ENCODE measurements at places on chromosomes 4 and X.

- DNase-seq = peak; percentile 2
Observed at GRCh38 chrX:115940888-115941332, 229.6 kb upstream of the AGTR2 start.

DNA sequence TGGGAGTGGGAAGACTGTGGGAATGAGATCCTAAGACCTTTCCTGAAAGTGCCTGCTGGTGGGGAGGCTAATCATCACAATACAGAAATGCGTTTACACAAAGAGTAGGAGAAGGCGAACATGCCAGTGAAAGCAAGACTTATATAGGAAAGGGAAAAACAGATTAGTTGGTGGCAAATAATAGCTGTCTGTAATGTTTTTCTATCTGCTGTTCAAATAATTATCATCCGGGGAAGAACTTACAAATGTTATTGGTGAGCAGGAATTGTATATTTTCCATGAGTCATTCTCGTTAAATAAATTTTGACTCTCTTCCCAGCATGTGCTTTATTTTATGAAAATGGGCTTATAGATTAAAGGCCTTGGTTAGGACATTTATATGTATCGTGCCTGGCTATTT lies 196.5 kb downstream of the ARHGAP10 start:
- DNase-seq = peak; percentile 52

DNA sequence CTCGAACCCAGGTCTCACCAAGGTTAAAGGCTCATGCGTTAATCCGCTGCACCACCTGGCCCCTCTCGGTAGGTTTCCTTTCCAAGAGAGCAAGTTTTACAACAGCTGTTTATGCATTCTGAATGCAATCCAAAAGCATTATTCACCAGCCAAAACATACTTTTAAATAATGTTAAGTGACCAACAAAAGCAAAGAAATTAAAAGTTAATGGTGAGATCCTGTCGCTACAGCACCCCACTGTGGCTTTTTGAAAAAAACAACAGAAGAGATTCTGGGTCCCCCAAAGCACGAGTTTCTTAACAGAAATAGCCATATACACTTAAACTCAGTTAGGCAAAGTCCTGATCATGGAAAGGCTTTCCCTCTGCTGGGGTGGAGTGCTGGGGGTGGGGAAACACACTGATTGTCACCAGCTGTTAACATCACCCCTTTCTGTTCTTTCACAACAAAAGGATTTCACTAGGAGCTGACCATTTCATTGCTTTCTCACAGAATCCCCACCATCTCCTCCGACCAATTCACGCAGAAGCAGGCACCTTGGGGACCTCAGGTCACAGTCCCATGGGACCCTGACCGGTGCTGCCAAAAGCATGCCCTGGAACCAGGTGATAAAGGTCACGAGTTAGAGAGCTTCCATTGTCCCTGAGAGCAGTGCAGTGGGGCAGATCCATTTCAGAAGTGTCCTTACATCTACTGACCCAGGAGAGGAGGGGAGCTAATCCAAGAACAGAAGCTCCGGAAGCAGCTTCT lies 51.2 kb downstream of the ZNF827 start:
- peak; percentile 56 for DNase-seq

GRCh38 chr4:143626134-143626911 lies 74.2 kb downstream of the FREM3 start:
- peak; percentile 62 for DNase-seq

- DNase-seq = no peak
Observed at GRCh38 chrX:125202591-125203248, 117.0 kb upstream of the TEX13C start.

DNA sequence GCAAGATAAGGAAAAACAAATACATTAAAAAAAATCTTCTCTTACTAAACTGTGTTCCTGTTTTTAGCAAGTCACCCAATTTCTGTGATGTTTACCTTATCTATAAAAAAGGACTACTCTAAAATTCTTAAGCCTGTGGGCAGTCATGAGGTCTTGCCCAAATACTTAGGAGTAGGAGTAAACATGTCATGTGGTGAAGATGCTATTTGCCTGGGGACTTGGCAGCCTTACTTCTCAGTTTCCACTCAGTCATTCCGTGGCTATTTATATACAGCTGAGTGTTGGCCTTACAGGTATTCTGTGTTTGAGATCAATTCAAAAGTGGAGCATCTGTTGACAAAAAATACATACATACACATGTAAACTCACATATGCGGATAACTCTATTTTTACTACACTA lies 89.9 kb upstream of the TLR2 start:
- DNase-seq = peak; percentile 12

DNA sequence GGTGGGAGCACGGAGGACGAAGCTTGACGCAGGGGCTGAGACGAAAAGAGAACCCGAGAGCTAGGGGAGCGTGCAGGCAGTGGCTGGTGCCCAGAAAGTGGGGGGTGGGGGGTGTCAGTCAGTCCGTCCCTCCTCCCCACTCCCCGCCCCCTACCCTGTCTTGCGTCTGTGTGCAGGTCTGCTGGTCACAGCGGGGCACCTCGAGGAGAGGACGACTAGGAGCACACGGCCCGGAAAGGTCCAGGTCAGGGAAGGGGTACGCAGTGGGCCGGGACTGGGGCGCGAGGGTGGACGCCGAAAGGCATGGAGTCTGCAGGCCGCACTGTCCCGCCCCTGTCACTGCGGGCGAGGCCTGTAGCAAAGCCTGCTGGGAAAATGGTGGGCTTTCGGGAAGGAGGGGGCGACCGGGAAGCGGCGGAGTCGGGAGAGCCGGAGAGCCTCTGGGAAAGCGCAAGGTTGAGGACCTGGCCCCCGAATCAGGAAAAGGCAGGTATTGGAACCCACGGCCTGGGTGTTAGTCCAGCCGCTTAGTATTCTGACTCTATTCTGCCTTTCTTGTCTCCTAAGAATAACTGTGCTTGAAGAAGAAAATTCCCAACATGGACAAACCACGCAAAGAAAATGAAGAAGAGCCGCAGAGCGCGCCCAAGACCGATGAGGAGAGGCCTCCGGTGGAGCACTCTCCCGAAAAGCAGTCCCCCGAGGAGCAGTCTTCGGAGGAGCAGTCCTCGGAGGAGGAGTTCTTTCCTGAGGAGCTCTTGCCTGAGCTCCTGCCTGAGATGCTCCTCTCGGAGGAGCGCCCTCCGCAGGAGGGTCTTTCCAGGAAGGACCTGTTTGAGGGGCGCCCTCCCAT lies 769 bp downstream of the TCEAL1 start:
- peak; percentile 71 for DNase-seq

GRCh38 chr4:172982151-172982590 lies 186.4 kb upstream of the GALNT7 start:
- peak; percentile 93 for DNase-seq

GRCh38 chr4:86036736-86037135 lies 323.1 kb downstream of the MAPK10 start:
- DNase-seq = peak; percentile 73

- DNase-seq = no peak
Observed at GRCh38 chr4:150389896-150390530, 191.9 kb upstream of the MAB21L2 start.
